ENCODE measurements at places on chromosomes 4 and X.

DNA sequence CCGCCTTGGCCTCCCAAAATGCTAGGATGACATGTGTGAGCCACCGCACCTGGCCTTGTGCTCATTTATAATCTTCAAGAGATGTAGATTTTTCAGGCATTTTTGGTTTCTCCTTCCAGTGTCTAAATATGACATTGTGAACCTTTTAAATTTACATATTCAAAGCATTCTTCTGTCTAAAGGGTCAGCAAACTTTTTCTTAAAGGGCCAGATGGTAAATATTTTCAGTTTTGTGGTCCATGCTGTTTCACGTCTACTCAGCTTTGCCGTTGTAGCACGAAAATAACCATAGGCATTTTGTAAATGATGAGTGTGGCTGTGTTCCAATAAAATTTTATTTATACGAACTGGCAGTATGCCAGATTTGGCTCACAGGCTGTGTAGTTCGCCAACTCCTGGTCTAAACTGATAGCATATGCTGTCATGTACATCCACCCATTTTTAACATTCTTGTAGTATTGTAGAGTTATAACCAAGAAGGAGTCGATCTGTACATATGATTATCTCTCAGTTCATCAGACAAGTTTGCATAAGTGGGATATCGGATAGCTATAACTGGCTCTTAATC lies 12.7 kb upstream of the GCNA start:
- no peaks in the 10 kb centered on the region for H3K4me1 ChIP-seq
- H3K4me3 ChIP-seq, result no peak overlapping the region
- no peaks in the 10 kb centered on the region for H3K27me3 ChIP-seq
- peaks cover 10% of the 10 kb centered on the region for H3K36me3 ChIP-seq

GRCh38 chr4:36041340-36041739 lies 203.0 kb downstream of the ARAP2 start:
- no peak overlapping the region for H3K27ac ChIP-seq
- H3K4me1 ChIP-seq, result no peaks in the 10 kb centered on the region
- no peaks in the 10 kb centered on the region for H3K27me3 ChIP-seq

GRCh38 chr4:107247738-107248137 lies 211.6 kb upstream of the DKK2 start:
- H3K27ac ChIP-seq, result no peak overlapping the region
- no peak overlapping the region for H3K4me3 ChIP-seq
- H3K36me3 ChIP-seq, result no peaks in the 10 kb centered on the region
- no peak for DNase-seq

- no peak overlapping the region for H3K27ac ChIP-seq
- no peak overlapping the region for H3K4me3 ChIP-seq
- H3K36me3 ChIP-seq, result no peaks in the 10 kb centered on the region
- H3K27me3 ChIP-seq, result no peaks in the 10 kb centered on the region
- no peak for DNase-seq
- no peaks in the 10 kb centered on the region for H3K4me1 ChIP-seq
Observed at GRCh38 chrX:138229718-138230117, 481.8 kb downstream of the FGF13 start.

GRCh38 chrX:72368796-72369195 lies 63.1 kb upstream of the CITED1 start:
- no peak overlapping the region for H3K27ac ChIP-seq
- no peaks in the 10 kb centered on the region for H3K36me3 ChIP-seq
- H3K27me3 ChIP-seq, result peaks cover 9% of the 10 kb centered on the region
- H3K4me1 ChIP-seq, result no peaks in the 10 kb centered on the region
- no peak for DNase-seq
- no peak overlapping the region for H3K4me3 ChIP-seq

- H3K27ac ChIP-seq, result no peak overlapping the region
- no peaks in the 10 kb centered on the region for H3K27me3 ChIP-seq
- H3K4me1 ChIP-seq, result no peaks in the 10 kb centered on the region
- no peak for DNase-seq
Observed at GRCh38 chrX:153546386-153546785, 28.9 kb downstream of the ATP2B3 start.

- H3K4me1 ChIP-seq, result no peaks in the 10 kb centered on the region
- no peak overlapping the region for H3K27ac ChIP-seq
- no peak overlapping the region for H3K4me3 ChIP-seq
- H3K36me3 ChIP-seq, result no peaks in the 10 kb centered on the region
Observed at GRCh38 chrX:41877167-41877566, 46.2 kb downstream of the CASK start.

DNA sequence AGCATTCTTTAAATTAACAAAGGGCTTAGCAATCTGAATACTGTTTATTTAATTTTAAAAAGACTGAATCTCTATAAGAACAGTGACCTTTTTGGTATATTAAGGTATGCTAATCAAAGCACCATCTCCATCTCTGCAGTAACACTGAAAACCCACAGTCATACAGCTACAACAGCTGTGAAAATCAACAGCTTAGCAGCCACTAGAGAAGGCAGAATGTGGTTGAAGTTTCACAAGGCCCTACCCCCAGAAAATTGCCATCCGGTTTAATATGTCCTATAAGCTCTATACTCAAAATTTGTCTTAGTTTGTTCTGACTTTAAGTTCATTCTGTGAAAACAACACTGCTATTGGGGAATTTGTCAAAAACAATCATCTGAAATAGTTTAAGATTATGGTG lies 128.7 kb downstream of the OPHN1 start:
- no peak overlapping the region for H3K4me3 ChIP-seq
- no peaks in the 10 kb centered on the region for H3K36me3 ChIP-seq
- H3K27me3 ChIP-seq, result no peaks in the 10 kb centered on the region
- DNase-seq, result no peak
- peaks cover 11% of the 10 kb centered on the region for H3K4me1 ChIP-seq

GRCh38 chr4:8911316-8912088 lies 39.9 kb upstream of the HMX1 start:
- no peaks in the 10 kb centered on the region for H3K36me3 ChIP-seq
- peaks cover 3% of the 10 kb centered on the region for H3K27me3 ChIP-seq
- no peak overlapping the region for H3K4me3 ChIP-seq
- no peak for DNase-seq
- no peak overlapping the region for H3K27ac ChIP-seq

GRCh38 chr4:89469930-89470375 lies 162.4 kb upstream of the GPRIN3 start:
- H3K4me3 ChIP-seq, result peak overlapping the region; percentile 30
- peak overlapping the region; percentile 64 for H3K27ac ChIP-seq
- no peaks in the 10 kb centered on the region for H3K36me3 ChIP-seq
- H3K27me3 ChIP-seq, result no peaks in the 10 kb centered on the region
- peak; percentile 30 for DNase-seq

DNA sequence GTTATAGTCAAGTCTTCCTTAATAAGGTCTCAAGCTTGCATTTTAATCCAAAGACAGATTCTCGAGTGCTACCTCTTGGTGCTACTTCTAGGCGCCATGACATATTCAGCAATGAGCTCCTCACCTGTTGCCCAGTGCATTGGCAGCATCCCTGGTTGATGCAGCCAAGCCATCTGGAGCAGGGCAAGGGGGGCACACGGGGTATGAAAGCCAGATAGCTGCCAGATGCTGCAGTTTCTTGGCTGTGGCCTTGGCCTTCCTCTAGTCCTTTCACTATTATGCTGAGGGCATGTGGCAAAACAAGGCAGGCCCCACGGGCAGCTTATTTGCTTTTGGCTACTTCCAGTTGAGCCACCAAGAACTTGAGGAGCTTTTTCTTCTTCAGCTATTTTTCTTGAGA lies 168.6 kb upstream of the PGRMC2 start:
- no peaks in the 10 kb centered on the region for H3K27me3 ChIP-seq
- H3K4me1 ChIP-seq, result peaks cover 13% of the 10 kb centered on the region
- no peak overlapping the region for H3K27ac ChIP-seq
- H3K4me3 ChIP-seq, result no peak overlapping the region
- DNase-seq, result no peak

DNA sequence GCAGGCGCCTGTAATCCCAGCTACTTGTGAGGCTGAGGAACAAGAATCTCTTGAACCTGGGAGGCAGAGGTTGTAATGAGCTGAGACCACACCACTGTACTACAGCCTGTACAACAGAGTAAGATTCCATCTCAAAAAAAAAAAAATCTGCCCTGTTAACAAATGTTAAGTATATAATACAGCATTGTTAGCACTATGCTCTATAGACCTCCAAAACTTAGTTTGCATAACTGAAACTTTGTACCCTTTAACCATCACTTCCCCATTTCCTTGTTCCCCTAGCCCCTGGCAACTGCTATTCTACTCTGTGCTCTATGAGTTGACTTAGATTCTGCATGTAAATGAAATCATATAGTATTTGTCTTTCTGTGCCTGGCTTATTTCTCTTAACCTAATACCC lies 76.7 kb downstream of the TAB3 start:
- H3K36me3 ChIP-seq, result no peaks in the 10 kb centered on the region
- no peak overlapping the region for H3K27ac ChIP-seq
- DNase-seq, result no peak
- H3K27me3 ChIP-seq, result no peaks in the 10 kb centered on the region

GRCh38 chr4:80196922-80197573 lies at the start of gene PRDM8:
Gene PRDM8 (plus strand): TSS chr4:80197503. CDS start chr4:80200081, 2,578 bp downstream.
- no peak within 1 kb of the TSS for H3K27ac ChIP-seq
- H3K36me3 ChIP-seq, result no peaks in the 10 kb centered on the region
- H3K27me3 ChIP-seq, result peaks cover 25% of the 10 kb centered on the region
- DNase-seq, result no peak
- H3K4me1 ChIP-seq, result peaks cover 24% of the 10 kb centered on the region

- no peak overlapping the region for H3K27ac ChIP-seq
- no peaks in the 10 kb centered on the region for H3K27me3 ChIP-seq
- H3K4me3 ChIP-seq, result no peak overlapping the region
Observed at GRCh38 chr4:155608225-155608885, 58.3 kb upstream of the GUCY1A1 start.

DNA sequence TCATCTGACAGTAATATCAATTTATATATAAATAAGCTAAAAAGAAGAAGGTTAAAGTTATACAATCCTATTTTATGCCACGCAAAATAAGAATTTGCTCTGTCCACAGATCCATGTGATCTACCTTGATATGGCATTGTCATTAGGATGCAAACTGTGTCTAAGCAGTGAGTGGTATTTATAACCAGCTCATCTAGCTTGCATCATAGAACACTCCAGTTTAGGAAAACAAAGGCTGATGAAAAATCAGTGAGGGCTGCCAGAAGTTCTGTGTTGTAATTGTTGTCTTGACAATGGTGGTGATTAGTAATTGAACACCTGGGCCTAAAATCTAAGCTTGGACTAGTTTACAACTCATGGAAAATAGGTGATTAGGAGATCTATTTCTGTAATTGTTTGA lies 111.0 kb downstream of the CPE start:
- no peak overlapping the region for H3K4me3 ChIP-seq
- H3K27me3 ChIP-seq, result no peaks in the 10 kb centered on the region
- no peaks in the 10 kb centered on the region for H3K4me1 ChIP-seq
- H3K27ac ChIP-seq, result no peak overlapping the region
- H3K36me3 ChIP-seq, result no peaks in the 10 kb centered on the region
- DNase-seq, result no peak

DNA sequence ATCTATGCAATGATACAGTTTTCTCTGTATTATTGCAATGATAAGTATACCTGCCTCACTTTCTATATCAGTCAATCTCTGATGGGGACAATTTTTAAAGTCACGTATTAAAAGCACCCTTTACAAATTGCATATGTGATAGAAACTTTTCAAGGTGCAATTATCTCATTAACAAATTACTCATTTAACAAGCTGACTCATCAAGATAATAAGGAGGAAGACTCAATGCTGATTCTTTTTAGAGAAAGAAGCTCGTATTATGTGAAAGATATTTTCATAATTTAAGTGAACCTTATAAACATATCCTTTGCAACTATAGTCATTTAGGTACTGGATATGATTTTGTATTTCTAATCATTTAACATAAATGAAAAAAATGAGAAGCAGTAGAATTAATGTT lies 1080.9 kb upstream of the TENM3 start:
- no peaks in the 10 kb centered on the region for H3K4me1 ChIP-seq
- no peak overlapping the region for H3K27ac ChIP-seq
- H3K36me3 ChIP-seq, result no peaks in the 10 kb centered on the region
- H3K4me3 ChIP-seq, result no peak overlapping the region

- H3K27me3 ChIP-seq, result peaks cover 6% of the 10 kb centered on the region
- H3K27ac ChIP-seq, result peak overlapping the region; percentile 75
- H3K4me1 ChIP-seq, result no peaks in the 10 kb centered on the region
- peaks cover 3% of the 10 kb centered on the region for H3K36me3 ChIP-seq
- no peak for DNase-seq
- peak overlapping the region; percentile 64 for H3K4me3 ChIP-seq
Observed at GRCh38 chrX:15336023-15336413, 695 bp upstream of the PIGA start.

- no peak for DNase-seq
- no peaks in the 10 kb centered on the region for H3K27me3 ChIP-seq
- no peak overlapping the region for H3K4me3 ChIP-seq
Observed at GRCh38 chrX:24203072-24203808, 53.7 kb downstream of the ZFX start.

DNA sequence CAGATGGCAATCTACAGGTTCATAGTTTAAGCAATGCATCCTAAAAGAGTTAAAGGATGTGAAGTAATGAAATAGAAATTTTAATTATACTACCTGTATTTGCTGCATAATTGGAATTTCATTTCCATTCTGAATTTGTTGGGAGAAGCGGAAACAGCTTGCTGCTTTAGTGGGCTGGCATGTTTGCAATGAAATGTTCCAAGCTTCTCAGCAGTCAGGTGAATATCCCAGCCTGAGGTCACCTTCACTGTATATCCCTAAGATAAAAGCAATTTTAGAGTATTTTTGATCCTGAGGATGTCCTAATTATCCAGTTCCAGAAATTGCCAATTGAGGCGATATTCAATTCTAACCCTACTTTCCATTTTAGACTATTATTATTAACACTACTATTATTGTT lies 136.1 kb upstream of the ARSJ start:
- H3K4me3 ChIP-seq, result no peak overlapping the region
- no peaks in the 10 kb centered on the region for H3K4me1 ChIP-seq
- no peaks in the 10 kb centered on the region for H3K36me3 ChIP-seq
- DNase-seq, result no peak

DNA sequence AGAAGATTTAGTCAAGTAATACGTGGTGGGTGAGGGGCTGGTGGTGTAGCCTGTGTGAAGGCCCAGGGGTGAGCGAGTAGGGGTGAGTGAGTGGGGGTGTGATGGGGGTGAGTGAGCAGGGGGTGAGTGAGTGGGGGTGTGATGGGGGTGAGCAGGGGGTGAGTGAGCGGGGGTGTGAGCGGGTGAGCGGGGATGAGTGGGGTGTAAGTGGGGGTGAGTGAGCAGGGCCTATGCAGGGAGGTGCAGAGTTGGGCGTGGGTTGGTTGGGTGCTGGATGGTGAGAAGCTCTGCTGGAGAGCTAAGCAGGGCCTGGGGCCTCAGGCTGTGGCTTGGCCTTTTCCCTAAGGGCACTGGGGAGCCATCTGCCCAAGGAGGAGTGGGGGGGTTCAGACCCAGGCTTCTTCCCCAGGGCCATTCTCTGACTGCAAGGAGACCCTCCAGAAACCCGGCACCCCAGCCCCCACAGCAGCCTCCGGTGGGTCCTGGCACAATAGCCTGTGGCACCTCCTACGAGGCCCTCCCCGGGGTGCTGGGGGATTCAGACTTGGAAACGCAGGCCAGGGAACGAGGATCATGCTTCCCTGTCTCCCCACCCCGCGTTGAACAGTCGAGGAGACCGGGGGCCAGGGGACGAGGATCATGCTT lies 30.4 kb downstream of the SH3TC1 start:
- H3K36me3 ChIP-seq, result peaks cover 21% of the 10 kb centered on the region
- peak overlapping the region; percentile 63 for H3K27ac ChIP-seq
- H3K4me1 ChIP-seq, result peaks cover 13% of the 10 kb centered on the region
- H3K27me3 ChIP-seq, result no peaks in the 10 kb centered on the region
